Adipocyte (in vitro differentiated cells): ENCODE measurements at places on chromosomes 6 and 20.
A peak's percentile ranks its signal among the peaks of the same experiment; 100 is the strongest.

GRCh38 chr6:108395297-108395696 lies 100.4 kb downstream of the AFG1L start:
- DNase-seq = no peak

- DNase-seq = peak; percentile 1
These were observed 1127.0 kb upstream of the MAP3K7 start for GRCh38 chr6:91713911-91714310.

DNA sequence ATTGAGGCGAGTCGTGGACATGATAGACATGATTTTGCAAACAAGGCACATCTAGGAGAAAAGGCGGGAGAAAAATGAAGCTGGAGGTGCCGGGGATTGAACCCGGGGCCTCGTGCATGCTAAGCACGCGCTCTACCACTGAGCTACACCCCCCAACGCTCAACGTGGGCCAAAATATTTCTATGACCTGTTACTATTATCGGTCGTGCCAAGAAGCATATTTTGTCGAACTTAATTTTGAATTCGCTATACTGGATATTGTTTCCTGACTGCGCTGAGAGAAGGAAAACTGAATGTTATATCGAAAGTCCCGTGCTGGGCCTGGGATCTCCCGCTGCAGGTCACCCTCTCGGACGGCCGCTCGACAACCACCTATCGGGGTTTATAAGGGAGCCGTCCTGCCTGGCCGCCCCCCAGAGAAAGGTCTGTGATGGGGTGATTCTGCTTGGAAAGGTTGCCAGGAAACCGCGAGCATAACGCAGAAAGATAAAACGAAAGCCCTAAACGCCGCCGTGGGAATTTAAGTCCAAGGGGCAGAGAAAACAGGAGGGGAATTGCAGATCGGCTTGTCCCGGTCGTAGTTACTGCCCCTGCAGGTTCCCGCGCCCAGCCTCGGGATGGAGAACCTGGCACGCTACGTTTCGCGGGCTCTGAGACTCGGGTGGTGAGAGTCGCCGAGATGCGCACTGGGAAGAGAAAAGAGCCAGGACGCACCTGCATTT lies 60.0 kb downstream of the TRIM27 start:
- peak; percentile 86 for DNase-seq

DNA sequence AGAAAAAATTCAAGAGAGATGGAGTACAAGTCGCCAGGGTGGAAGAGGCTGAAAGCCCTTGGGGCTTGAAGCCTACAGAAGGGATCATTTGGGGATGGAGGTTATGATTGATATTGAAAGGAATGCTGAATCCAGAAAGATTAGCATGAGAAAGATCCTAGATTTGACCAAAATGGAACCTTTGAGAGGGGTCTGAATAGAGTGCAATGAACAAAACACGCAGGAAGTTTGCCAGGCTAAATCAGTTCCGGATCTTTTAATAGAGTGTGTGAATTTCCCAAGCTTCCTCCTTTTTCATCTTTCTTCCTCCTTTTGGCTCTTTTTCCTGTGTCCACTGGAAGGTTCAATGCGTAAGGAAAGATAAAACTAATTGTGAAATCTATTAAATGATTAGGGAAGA lies 15.3 kb downstream of the IPCEF1 start:
- DNase-seq = no peak

GRCh38 chr6:92114091-92114675 lies 1305.2 kb downstream of the EPHA7 start:
- no peak for DNase-seq

- DNase-seq = no peak
These were observed 7.2 kb downstream of the MMS22L start for GRCh38 chr6:97275804-97276203.

DNA sequence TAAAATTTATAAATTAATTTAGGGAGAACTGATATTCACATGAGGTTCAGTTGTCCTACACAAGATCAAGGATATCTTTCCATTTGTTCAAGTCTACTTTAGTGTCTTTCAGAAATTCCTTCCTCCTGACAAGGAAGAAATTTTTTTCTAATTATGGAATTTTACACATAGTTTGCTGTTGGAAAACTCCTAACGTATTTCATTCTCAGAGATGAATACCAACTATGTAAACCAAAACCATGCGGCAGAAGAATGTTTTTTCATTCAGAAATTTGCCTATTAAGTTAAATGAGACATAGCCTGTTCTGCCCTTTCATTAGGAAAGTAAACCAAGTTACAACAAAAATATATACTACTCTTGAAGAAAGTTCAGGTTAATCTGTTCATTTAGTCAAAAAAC lies 111.2 kb upstream of the PRDM1 start:
- DNase-seq = peak; percentile 48

DNA sequence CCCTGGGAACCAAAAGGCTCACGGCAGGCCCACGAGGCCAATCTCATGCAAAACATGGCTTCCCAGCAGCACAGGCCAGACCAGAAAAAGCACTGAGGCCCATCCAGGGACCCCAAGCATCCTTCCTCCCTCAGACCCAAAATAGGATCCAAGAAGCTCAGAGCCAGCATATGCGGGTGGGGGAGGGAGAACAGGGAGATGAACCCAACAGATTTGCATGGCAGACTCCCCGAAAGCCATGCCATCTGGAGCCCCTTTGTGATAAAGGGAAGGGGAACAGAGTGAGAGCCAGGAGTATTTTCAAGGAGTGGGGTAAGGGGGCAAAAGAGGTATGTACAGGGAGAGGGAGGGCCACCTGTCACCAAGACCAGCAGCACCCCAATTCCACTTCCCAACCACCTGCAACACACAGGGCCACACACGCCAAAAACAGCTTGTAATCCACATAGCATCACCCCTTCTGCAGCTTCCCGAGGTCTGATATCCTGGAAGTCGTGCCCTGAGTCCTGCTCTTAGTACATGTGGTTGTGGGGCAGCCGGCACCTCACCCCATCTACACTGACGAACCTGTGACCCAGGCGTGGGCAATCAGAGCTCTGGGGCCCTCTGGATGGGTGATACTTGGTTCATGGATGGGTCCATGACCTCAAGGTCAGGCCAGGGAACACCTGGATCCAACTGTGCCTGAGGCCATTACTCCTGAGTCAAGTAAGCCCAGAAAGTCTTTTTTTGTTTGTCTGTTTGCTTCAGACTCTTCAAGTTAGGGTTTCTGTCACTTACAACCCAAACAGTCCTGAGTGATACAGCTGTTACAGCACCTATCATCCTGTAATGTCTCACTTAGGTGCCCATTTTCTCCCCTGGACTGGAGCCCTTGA lies 24.4 kb downstream of the PREX1 start:
- no peak for DNase-seq

GRCh38 chr6:14921170-14921569 lies 324.7 kb upstream of the JARID2 start:
- DNase-seq = no peak

- peak; percentile 26 for DNase-seq
These were observed 33.1 kb upstream of the RNF8 start for GRCh38 chr6:37320646-37321045.

- DNase-seq = no peak
These were observed 73.5 kb downstream of the RTN4IP1 start for GRCh38 chr6:106555767-106556166.

DNA sequence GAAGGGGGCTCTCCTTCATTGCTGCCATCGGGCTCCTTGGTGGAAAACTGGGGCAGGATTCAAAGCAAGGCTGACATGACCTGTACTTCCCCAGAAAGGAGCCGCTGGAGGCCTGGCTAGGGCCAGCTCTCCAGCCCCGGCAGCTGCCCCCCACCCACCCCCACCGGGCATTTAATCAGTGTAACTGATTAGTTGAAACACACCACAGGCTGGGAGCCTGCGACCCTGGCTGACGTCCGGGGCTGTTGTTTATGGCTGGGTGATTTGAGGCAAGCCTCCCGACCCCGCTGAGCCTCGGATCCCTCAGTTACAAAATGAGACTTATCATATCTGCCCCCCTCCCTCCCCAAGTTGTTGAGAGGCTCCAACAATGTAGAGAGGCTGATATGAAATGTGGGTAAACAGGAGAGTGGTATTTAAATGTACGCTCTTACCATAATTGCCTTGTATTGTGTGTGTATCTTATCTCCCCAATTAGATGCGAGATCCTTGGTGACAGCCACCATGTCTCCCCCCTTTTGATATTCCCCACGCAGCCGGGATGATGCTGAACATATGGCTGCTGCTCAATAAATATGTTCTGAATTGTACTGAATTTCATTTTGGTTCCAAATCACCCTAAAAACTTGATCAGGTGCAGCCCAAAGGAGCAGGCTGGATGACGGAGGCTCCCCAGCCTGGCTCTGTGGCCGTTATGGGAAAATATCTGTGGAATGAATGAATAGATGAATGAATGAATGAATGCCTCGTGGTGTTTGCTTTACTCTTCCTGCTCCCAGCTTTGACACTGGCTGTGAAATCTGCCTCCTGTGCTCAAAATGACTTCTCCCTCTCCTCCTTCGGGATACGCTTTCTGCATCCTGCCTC lies 31.8 kb upstream of the APCDD1L start:
- DNase-seq = no peak

DNA sequence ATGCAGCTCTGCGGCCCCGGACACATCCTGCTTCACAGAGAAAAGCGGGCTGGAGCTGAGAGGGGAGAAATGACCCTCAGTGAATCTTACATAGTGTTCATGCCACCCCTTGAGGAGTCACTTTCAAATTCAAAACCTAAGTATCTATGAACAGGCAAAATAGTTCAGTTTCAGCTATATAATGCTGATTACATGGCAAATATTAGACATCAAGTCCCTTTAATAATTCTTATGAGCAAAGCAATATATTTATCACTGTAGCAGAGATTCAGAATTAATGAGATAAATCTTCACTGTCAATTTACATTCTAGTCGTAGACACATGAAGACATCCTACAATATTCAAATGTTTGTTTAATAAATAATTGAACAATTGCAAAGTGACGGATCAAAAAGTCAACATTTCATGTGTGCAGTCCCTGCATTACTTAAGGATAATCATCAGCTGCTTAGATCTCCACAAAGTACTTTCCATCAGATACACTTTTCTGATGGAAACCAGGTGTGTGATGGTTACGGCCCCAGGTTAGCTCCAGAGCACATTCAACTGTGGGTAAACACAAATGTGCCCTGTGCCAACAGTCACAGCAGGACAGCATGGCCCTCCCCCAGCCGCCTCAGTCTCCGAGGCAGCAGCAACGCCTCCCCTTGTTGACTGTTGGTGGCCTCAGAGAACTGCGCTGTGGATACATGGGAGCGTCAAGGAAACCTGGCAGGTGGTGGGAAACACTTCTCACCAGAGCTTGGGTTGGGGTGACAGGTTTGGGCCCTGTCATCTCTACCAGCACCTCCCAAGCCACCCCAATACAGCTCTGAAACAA lies 787 bp upstream of the PRR18 start:
- no peak for DNase-seq

GRCh38 chr20:62924442-62925075 lies 1.7 kb downstream of the DIDO1 start:
- peak; percentile 70 for DNase-seq

DNA sequence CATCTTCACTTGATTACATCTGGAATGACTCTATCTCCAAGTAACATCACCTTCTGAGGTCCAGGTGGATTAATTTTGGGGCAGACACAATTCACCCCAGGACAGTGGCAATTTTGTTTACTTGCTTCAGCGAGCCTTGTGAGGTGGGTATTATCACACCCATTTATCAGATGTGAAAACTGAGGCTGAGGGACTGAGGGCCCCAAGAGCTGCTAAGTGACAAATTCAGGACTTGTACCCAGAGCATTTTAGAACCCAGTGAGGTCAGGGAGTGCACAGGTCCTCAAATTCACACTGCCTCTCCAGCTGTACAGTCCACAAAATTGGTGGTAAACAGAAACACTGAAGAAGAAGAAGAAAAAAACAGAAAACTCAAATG lies 125.2 kb upstream of the PMEPA1 start:
- DNase-seq = no peak

DNA sequence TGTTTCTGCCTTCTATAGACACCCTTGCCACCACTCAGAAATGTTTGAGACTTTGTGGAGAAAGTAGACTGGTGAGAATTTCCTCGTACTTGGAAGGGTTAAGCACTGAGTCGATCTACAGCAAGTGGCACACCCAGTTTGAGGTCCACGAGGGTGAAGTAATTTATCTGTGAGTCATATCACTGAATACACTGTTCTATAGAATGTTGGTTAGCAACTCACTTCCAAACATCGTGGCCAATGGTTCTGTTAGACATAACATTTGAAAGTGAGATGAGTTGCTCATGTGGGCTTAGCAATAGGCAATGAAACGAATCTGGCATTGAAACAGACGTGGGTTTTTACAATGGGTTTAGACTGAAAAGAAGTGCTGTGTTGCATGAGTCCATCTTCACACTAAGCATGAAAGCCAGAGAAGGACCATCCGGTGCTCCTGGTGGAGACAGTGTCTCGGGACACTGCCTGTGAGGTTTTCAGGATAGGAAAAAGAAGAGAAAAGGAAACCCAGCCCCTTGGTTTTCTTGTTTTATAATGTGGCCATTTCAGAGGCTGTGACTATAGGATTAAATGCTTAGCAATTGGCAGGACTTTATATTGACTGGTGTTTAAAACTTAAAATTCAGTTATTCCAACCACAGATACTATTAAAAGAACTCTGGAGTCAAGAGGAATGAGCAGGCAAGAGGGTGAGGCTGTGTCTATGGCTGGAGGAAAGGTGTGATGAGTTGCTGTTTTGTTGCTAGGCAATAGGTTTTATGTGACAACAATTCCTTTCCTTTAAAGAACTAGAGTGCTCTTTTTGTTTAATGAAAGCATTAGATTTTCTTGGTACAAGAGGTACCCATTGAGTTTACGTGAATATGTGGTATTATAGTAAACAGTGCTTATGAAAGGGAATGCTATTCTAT lies 31.0 kb upstream of the EZR start:
- peak; percentile 82 for DNase-seq

DNA sequence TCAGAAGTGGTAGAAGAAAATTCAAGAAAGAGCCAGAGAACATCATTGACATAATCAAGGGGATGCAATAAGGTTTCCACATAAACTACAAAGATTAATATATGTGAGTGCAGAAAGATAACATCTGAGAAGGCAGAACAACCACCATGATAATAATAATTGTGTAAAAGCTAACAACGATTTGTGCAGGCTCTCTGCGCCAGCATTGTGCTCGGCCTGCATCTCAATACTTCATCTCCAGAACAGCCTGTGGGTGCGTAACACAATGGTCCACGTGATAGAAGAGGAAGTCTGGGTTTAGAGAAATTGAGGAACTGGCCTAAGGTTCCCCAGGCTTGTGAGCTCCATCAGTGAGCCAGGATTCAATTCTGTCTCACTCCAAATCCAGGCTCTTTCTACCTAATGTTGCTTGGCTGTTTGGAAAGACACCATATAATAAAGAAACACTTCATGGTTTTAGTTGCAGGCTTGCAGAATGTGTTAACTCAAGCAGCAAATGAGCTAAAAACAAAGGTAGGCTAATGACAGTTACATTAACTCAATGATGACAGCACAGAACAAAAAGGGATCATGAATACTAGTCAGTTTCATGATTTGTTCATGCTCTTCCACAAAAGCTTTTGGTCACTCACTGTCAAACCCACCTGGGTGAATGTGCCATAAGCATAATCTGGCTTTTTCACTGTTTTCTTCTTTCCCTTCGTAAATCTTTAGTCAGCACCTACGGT lies 71.2 kb downstream of the LY86 start:
- DNase-seq = no peak

- DNase-seq = no peak
These were observed 31.1 kb downstream of the SERPINB6 start for GRCh38 chr6:2940010-2940850.
